Effector CD4-positive, alpha-beta T cell (primary cell): ENCODE measurements at places on chromosomes 2 and 18.
A peak's percentile ranks its signal among the peaks of the same experiment; 100 is the strongest.

DNA sequence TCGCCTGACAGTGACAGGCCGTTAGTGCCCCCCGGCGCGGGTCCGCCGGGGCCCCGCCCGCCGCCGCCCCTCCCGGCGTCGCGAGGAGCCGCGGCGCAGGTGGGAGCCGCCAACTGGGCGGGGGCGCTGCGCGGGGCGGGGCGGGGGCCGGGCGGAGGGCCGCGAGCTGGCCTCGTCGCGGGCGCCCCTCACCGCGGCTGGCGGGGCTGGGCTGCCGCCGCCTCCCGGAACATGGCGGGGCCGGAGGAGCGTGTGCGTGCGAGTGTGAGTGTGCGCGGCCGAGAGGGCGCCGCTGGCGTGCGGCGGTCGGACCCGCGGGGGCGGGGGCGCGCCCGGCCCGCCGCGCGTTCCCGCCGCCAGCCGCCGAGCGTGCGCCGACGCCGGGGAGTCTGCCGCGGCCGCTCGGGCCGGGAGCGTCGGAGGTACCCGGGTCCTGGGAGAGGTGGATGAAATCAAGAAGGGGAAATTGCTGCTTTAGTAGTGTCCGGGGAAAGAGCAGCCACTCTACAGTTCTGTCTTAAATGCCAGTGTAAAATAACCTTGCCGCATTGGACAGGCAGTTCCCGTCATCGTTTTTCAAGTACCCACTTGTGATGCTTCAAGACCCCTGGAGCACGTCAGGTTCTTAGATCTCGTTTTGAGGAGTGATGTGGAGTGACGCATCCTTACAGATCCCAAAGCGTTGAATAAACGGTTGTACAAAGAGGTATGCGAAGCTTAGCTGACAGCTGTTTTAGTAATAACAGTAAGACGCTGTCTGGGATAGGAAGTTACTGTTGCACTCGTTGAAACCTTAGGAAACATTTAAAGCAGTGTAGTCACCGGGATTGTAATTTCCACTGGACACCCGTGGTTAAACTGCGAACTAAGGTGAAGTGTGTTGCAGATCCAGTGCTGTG, 836 bp downstream of the ANKRD12 start:
- peak; percentile 60 for DNase-seq

DNA sequence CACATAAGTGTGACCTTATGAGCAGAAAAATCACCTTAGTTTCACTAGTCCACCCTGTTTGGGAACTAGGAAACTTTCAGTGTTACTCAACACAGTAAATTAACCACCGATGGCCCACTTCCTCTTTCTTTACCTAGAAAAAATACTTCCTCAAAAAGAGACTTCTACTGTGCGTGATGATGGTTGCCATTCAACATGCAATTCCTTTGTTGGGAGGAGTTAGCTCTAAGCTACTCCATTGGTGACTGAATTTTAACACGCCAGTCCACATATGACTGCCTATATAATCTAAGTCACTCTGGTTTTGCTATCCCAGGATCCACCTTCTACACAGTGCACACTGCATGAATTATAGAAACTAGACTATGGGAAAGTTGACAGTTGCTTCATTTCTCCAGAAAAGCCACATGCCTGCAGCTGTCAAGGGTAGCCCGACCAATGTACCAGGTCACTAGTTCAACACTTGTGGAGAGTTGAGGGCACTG, 47.8 kb upstream of the REG3G start:
- DNase-seq, result no peak

DNA sequence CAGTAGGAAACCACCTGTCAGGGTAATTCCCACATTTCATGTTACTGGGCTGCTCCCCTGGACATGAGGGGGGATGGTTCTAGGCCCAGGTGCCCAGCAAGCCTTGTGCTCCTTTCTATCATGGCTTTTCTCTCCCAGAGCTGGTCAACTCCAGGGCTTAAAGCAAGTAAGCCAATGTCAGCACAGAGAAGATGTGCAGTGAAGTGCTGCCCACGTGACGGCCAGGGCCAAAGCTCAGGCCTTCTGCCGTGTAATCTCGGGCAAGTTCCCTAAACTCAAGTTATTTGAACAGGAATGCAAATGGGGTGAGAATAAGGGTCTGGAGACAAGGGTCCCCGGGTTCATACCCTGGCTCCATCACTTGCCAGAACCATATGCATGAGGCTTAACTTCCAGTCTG, 16.5 kb downstream of the SFXN5 start:
- no peak for DNase-seq

- DNase-seq, result no peak
These were observed 213.5 kb downstream of the CYRIA start for GRCh38 chr2:16452123-16452522.

DNA sequence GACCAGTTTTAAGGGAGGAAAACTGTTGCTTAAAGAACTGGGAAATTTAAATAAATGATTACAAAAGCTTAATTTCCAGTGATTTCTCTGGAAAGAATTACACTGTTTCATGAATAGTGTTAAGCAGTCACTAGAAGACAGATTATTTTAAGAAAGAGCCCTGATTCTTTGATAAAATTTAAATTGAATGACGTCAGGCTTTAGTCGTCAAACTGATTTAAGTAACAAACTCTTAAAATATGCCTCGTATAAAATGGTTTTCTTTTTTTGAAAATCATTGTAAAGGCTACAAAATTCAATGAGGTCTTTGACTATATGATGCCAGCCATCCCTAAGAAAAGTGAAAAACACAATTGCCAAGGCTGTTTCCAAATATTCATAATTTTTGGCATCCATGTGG, 465.0 kb downstream of the NR4A2 start:
- no peak for DNase-seq

GRCh38 chr2:207617011-207617671, 8.1 kb downstream of the METTL21A start:
- DNase-seq, result no peak

GRCh38 chr2:173607606-173608311, 253.1 kb downstream of the CDCA7 start:
- DNase-seq, result no peak

GRCh38 chr18:64017870-64018269, 48.0 kb downstream of the SERPINB8 start:
- DNase-seq, result no peak

GRCh38 chr2:166792808-166793207, 95.5 kb upstream of the XIRP2 start:
- DNase-seq, result no peak

DNA sequence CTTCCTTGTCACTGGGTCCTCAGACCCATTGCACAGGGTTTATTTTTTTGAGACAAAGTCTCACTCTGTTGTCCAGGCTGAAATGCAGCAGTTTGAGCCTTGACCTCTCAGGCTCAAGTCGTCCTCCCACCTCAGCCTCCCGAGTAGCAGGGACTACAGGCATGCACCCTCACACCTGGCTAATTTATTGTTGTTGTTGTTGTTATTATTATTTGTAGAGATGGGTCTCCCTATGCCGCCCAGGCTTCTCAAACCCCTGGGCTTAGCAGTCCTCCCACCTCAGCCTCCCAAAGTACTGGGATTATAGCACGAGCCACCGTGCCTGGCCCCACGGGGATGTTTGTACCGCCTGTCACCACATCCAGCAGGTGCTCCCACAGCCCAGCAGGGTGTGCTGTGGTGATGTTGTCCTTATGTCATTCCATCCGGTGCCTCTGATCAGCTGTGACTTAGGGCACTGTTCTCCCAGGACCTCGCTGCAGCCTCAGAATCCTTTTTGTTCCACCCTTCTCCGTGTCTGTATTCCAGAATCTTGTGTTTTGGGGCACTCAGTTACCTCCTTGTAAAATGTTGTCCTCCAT, 182.3 kb downstream of the INO80D start:
- DNase-seq, result no peak

GRCh38 chr2:171531836-171532450, 9.7 kb downstream of the CYBRD1 start:
- no peak for DNase-seq

DNA sequence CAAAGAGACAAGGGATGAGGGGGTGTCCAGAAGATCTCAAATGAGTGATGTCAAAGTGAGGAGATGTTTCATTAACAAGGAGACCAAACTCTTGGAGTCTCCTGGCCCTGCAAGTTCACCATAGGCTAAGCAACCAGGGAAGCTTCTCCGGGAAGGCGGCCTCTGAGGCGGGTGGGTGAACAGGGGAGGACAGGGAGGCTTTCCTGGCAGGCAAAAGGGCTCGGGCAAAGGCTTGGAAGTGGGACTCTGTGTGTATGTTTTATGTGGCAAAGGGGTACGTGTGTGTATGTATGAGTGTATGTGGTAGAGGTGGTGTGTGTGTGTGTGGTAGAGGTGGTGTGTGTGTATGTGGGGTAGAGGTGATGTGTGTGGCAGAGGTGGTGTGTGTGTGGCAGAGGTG, 163.9 kb downstream of the DYSF start:
- no peak for DNase-seq

DNA sequence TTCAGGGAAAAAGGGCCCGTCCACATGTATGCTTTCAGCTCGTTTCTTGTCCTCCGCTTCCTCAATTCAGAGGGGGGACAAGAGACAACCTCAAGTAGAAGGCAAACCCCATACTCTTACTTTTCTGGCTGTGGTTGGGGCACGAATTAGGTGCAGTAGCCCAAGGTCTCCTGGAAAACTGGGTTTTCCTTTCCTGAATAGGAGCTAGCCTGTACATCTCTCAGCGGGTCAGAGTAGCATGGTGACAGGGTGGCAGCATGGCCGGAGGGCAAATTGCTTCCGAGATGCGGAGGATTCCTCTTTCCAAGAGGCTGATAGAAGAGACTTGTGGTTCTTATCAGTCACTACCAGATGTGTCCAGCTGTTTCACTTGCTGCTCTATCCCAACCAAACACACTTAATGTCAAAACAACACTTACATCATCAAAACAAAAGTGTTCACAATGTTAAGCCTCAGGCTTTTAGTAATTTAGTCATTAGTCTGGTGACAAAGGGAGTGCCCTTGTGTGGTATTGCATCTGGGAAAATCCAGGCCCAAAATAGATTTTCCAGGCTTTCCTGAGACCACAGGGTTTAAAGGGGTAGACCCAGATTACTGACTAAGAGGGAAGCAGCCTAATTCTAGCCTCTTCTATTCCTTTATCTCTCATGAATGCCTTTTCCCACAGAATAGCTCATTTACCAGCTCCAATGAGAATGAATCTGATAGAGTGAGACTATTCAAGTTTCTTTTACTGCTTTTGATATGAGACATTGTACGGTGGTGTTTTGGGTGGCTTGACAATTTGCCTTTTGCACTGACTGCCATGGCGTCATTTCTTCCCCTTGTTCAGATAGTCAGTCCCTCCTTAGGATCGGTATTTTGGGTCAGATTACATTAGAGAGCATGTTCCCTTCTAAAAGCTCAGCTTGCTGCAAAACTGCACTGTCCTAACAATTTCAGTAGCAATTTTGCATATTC, 162.0 kb downstream of the LTBP1 start:
- no peak for DNase-seq

DNA sequence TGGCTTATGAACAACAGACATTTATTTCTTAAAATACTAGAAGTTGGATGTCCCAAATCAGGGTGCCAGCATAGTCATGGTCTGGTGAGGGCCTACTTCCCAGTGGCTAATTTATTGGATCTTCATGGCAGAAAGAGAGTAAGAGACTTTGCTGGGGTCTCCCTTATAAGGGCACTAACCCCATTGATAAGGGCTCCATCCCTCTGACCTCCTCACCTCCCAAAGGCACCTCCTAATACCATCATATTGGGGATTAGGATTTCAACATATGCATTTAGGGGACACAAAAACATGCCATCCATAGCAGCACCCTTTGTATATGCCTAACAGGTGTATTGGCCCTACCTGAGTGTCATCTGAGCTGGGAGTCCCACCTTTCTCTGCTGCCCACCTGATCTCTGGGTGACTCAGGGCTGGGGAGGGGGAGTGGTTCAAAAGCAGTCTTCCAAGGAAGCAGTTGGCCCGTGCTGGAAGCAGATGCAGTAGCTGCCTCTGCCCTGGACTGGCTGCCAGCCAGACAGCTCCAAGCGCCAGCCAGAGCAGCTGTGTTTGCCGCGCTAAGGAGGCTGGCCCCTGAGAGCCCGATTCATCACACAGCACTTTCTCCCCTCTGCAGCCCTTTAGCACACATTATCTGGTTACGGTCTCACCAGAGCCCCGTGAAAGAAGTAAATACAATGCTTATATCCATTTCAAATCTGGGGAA, 84.6 kb downstream of the SMAD7 start:
- no peak for DNase-seq

DNA sequence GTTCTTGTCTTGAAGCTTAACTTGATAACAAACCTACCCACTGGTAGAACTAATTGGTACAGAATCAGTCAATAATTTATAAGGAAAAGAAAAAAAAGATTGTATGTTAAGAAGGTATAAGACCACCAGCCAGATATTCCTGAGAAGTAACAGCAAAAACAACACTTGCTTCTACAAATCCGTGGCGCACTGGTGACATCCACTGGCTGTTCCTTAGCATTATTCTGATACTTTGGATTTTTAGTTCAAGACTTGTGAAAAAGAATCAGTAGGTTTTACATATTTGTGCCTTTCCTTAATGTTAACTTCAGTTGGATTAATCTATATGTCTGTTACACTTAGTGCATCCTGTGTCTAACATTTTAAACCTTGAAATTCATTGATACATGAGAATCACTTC, 141.8 kb downstream of the GRB14 start:
- no peak for DNase-seq

- peak; percentile 58 for DNase-seq
These were observed 213.6 kb downstream of the TNS1 start for GRCh38 chr2:217789003-217789735.

GRCh38 chr2:28495551-28496250, at the start of gene PLB1:
Gene PLB1 (plus strand): TSS chr2:28496060. CDS start chr2:28496115, 55 bp downstream.
- no peak for DNase-seq

DNA sequence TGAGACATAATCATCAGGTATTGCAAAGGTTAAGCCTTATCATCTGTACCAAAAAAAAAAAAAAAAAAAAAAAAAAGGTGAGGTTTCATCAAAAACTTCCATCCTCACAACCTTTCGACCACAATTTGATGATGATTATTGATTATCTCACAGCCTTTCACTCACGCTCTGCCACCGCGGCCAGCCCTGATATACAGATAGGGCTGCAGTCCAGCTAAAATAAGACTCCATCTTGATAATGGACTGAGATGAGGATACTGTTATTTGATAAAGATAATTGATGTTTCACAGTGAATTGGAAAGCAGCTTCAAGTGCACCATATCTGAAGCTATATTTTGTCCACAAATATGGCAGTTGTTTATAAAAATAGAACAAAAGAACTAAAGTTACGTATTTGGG, 159.7 kb upstream of the BOD1L2 start:
- no peak for DNase-seq

DNA sequence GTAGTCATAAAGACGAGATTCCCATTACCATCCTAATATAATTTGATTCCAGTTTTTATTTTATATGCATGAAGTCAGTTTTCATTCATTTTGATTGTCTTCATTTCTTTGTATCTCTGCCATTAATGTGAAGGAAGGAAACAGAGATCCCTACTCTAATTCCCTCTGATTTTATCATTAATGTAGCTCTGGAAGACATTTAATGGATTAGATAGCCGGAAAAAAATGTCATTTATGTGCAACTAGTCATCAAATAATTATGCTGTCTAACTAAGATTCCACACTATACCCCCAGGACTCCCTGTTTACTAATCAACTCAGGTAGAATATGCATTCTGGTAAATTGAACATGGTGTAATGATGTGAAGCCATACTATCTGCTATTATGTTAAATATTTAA, 19.9 kb downstream of the RHBDD1 start:
- no peak for DNase-seq
